ENCODE measurements at places on chromosomes 12 and 14.

GRCh38 chr12:58564721-58565120 is 355.6 kb downstream of the LRIG3 start:
- DNase-seq, result no peak

DNA sequence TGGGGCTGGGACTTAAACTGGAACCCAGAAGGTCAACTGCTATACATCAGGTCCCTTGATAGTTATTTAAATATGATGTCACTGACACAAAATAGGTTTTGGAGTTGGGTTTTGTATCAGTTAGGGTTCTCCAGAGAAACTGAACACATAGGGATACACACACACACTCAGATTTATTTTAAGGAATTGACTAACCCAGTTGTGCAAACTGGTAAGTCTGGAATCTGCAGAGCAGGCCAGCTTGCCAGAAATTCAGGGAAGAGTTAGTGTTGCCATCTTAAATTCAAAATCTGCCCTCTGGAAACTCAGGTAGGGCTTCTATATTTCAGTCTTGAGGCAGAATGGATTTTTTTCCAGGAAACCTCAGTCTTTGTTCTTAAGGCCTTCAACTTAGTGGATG is 36.9 kb downstream of the MAPK1IP1L start:
- no peak for DNase-seq

- DNase-seq, result no peak
These were observed 304.7 kb downstream of the SSPN start for GRCh38 chr12:26499979-26500640.

DNA sequence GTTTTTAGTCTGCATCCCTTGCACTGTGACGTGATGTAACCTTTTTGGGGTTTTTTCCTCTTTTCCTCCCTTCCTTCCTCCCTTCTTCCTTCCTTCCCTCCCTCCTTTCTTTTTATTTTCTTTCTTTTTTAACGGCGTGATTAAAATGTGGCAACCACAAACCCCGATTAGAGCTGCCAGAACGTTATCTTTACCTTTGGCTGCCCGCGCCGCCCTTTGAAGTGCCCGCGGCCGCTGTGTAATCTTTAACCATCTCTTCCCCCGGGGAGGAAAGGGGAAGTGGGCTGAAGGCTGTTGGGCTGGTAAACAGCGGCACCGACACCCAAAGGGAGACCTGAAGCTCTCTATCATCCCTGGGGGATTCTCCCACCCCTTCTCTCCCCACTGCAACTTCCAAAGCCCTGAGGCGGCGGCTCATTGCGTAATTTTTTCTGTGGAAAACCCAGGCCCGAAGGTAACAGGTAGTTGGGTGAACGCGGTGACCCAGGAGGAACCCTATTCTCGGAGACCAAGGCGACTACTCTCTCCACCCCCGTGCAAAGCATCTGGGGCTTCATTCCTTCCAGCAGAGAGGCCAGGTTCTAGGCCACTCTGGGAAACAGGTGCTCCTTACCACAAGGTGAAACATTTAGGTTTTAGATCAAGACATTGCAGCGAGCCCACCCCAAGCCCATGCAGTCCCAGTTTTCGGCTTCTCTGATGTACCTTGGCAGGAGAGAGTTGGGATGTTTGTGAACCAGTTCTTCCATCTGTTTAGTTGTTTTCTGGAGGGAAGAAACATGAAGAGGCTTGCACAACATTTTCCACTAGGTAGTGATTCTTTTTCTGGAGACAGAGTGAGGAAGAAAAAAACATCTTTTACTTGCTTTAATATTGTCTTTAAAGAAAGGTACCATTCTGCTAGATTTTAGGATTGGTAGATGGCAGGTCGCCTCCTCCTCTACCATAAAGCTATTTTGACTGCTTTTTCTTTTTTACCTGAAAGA is 1.5 kb downstream of the LGR5 start:
- DNase-seq, result no peak

- DNase-seq, result no peak
These were observed 10.7 kb downstream of the PRKCH start for GRCh38 chr14:61331992-61332657.

DNA sequence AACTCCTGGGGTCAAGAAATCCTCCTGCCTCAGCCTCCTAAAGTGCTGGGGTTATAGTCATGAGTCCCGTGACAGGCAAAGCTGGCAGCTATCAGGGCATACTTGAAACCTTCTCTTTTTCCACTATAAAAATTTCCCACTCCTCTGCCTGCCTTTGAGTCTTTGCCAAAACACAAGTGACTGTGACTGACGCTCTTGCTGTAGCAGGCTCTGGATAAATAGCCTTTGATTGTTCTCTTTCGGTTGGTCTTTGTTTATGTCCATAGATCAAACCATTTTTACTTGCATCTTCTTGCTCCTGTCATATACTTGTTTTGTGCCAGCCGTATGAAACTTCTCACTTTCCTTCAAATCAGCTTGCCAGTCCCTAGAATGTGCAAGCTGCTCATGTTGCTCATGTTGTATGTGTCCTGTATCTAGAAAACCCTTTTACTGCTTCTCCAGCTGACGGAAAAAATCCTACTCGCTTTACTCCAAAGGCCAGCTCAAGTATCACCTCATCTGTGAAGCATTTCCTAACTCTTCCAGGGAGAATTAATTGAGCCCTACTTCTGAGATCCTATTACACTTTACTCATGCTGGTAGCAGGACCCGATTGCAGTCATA is 73.1 kb downstream of the RESF1 start:
- no peak for DNase-seq

GRCh38 chr14:88559852-88560251 is 3.0 kb upstream of the ZC3H14 start:
- no peak for DNase-seq

DNA sequence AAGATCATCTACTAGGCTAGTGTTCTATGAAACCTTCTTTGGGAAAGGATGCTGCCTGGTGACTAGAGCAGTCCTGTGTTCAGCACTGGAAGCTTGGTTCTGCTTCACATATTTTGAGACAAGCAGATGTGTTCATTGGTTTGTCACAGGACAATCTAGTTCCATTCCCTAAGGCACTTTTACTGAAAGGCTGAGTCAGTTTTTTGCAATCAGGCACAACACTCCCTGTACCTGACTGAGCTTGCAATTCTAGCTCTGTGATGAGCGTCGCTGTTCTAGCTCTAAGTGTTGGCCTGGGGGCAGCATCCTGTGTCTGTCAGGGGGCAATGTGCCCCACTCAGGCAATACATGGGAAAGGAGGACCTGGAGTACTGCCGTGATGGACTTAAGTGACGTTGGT is 144.4 kb downstream of the CAND1 start:
- DNase-seq, result no peak

GRCh38 chr14:20421267-20421666 is 8.0 kb upstream of the TEP1 start:
- no peak for DNase-seq

GRCh38 chr12:59431266-59431665 is 164.6 kb upstream of the SLC16A7 start:
- DNase-seq, result no peak
